ENCODE measurements at places on chromosomes 2 and 18. TPM values are rescaled to one million over a fixed set of nuclear protein-coding genes. Genes with fewer than 3 reads are reported as not detected.

Gene UGT1A3
- total RNA-seq: not detected

Gene LAMA1
- 0.92 TPM for total RNA-seq

Gene MTCL1
- total RNA-seq: 11.9 TPM

Gene NAT8
- total RNA-seq: not detected

Gene DNER
- 0.37 TPM for total RNA-seq

Gene MYO5B
- 0.06 TPM for total RNA-seq

Gene POTEI
- total RNA-seq: not detected

Gene AQP12A
- total RNA-seq: not detected

Gene SLC11A1
- total RNA-seq: 0.19 TPM

Gene HOXD9
- not detected for total RNA-seq

Gene ADD2
- total RNA-seq: 0.06 TPM

Gene SCN7A
- total RNA-seq: not detected

Gene ACTR2
- 102 TPM for total RNA-seq

Gene OTOF
- total RNA-seq: not detected

Gene UGT1A10
- total RNA-seq: not detected

Gene CHRNG
- total RNA-seq: not detected

Gene GBX2
- total RNA-seq: not detected

Gene IL37
- not detected for total RNA-seq

Gene RAX
- total RNA-seq: not detected

Gene SYT4
- total RNA-seq: not detected

Gene COL4A3
- 16.2 TPM for total RNA-seq

Gene CTAGE1
- total RNA-seq: 0.12 TPM

Gene CLEC4F
- not detected for total RNA-seq

Gene LIMS4
- 12.4 TPM for total RNA-seq

Gene TWSG1
- 144 TPM for total RNA-seq

Gene NXPH2
- not detected for total RNA-seq

Gene EVX2
- total RNA-seq: not detected

Gene GREB1L
- total RNA-seq: 1.2 TPM

Gene RALB
- 83.4 TPM for total RNA-seq

Gene KCNG3
- total RNA-seq: not detected

Gene UGT1A8
- not detected for total RNA-seq

Gene LIPG
- 0.40 TPM for total RNA-seq

Gene EHBP1
- total RNA-seq: 43.5 TPM

Gene GPR55
- total RNA-seq: not detected

Measured in aortic smooth muscle cell (primary cell).